ENCODE measurements at places on chromosomes 4 and X.
A peak's percentile ranks its signal among the peaks of the same experiment; 100 is the strongest.

- no peak for DNase-seq
These were observed 191.5 kb downstream of the SNCA start for GRCh38 chr4:89645482-89645881.

GRCh38 chrX:44216171-44216570, 127.3 kb downstream of the EFHC2 start:
- DNase-seq = no peak

DNA sequence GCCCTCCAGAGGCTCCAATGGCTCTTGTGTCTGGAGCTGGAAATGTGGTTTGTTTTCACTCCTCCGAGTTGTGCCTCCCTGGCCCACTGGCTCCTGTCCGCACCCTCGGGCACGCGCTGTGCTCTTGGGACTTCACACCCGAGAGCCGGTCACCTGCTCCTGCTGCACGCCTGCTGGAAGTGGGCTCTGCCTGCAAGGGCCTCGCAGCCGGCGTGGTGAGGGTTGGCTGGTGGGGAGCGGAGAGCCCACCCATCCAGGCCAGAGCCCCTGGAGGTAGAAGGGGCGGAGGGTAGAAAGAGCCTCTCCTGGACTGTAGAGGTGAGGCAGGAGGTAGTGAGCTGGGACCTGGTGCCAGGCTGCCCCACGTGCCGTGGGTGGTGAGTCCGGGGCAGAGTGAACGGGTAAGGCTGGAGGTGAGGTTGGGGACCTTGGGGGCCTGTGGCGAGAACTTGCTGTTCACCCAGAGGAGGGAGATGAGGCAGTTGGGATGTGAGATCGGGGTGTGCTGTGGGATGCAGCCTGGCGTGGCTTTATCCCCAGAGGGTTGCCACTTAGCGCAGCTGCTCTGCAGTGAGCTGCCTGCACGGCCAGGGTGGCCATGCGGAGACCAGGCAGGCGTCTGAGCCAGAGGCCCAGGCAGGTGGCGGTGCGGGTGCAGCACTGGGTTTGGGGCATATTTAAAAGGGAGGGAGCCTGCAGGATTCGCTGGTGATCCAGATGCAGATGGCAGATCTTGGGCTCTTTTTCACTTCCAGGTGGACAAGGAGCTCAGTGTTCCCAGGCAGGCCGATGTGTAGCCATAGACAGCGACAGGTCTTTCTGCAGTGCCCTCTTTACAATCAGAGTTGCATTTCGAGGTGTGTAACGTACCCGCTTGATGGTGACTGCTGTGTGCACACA, 48.8 kb downstream of the PCGF3 start:
- DNase-seq = no peak

DNA sequence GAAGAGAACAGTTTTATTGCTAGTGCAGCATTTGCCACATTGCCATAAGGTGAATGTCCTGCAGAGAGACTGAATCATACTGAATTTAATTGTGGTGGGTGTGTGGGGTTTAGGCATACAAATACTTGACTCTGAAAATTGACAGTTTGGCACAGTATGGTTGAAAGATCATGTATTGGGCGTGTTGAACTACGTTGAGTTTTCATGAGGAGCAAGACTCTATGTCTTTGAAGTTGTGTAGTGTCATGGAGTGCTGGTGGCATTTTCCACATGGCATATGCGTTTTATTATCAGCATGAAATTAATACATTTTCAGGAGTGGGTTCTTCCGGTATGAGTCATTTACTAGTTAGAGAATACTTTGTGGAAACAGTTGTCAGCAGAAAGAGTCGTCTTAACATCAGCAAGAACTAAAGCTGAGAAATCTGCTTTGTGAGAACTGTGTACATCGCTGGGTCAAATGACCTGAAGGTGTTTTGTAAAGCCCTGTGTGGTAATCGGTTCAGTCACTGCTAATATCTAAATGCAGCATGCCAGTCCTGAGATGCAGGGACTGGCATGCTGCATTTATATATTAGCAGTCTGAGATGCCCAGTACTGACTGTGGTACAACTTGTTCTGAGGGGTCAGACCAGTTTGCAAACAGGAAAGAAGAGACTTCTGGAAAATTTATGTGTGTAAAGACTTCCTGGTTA, 50.3 kb downstream of the ARHGAP10 start:
- DNase-seq = no peak

GRCh38 chrX:49277535-49277830, 7.9 kb downstream of the PPP1R3F start:
- no peak for DNase-seq

GRCh38 chr4:154858166-154858565, 77.1 kb downstream of the RBM46 start:
- no peak for DNase-seq

DNA sequence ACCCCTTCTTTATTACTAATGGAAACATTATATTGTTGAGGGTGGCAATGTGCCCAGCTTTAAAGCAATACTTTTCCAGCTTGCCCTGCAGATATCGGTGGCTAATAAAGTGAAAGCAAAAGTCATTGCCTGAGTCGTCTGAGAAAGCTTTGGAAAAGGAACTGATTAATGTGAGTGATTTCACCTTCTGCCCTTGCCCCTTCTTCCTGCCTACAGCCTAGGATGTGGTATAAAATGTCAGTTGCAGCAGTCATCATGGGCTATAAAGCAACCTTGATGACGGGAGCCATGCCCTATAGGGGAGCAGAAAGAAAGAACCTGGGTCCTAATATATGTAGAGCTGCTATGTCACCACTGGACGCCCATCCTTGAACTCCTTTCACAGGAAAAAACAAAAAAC, 132.4 kb upstream of the USP9X start:
- peak; percentile 39 for DNase-seq

DNA sequence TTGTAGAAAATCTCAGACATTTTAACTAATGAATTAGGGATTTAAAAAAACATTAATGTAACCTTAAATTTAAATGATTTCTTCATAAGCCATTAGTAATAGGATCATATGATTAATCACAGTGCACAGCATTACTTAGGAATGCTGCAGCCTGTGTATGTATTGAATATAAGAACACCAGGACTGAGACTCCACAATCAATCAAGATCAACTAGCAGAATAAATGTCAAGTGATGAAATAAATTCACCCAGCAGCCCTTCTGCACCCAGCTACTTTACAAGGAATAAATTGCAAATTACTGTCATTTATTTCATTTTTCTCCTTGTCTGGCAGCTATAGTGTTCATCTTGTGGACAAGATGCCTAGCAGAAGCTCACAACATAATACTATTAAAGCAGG, 46.5 kb downstream of the NEIL3 start:
- no peak for DNase-seq

- DNase-seq = no peak
These were observed 181.7 kb upstream of the NPY2R start for GRCh38 chr4:155026715-155027114.

GRCh38 chr4:159370286-159370685, 267.4 kb downstream of the RAPGEF2 start:
- no peak for DNase-seq

DNA sequence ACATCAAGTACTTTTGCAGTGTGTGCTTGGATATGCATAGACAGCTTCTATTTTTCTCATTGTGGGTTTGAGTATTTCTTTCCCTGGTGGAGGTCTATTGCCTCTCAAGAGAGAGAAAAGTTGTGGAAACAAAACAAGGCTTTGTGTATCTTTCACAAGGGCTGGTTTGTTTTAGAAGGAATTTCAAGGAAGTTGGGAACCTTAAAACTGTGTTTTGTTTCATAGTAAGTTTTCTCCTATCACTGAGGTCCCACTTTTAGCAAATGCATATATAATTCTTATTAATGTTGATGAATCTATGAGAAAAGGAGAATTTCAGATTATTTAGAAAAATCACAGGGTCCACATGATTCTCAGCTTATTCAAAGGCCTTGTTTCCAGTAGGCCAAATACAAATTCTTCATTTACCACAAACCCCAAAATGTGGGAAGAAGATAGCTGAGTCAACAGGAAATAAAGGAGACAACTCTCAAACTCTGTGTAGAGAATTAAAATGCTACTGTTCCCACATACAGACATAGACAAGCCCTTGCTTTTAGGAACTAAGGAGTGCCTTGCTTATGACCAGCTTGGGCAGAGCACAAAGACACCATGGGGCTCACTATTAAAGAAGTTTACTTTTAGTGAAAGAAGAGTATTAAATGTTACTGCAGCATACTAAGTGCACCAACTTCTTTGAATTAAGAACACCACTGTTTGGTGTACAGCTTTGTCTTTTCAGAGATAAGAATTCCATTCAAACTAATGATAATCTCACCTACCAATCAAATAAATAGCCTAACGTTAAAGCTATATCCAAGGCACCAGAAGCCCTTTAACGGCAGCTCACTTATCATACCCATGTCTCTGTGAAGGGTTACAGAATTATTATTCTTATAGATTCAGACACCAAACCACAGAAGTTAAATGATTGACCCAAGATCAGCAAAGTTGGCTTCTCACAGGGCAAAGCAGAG, 177.4 kb upstream of the LEF1 start:
- peak; percentile 65 for DNase-seq

DNA sequence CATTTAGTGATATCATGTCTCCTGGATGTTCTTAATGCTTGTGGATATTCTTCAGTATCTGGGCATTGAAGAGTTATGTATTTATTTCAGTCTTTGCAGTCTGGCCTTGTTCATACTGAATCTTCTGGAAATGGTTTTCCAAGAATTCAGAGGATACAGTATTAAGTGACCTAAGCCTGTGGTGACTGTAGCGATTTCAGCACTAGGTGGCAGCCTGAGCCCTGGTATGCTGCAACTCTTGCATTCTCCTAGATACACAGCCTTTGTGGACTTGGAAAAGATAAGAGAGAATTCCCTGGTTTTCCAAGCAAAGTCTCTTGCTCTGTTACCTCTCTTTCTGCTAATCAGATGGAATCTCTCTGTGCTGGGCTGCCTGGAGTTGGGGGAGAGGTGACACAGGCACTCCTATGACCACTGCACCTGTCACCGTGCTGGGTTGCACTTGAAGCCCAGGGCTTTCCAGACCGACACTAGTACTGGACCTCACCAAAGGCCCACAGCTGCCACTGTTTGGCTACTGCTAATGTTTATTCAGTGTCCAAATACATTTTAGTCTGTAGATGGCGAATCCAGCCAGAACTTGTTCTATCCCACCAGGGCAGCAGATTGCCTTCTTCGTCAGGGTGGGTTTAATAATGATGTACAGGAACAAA, 19.3 kb upstream of the SPIN2A start:
- peak; percentile 21 for DNase-seq

DNA sequence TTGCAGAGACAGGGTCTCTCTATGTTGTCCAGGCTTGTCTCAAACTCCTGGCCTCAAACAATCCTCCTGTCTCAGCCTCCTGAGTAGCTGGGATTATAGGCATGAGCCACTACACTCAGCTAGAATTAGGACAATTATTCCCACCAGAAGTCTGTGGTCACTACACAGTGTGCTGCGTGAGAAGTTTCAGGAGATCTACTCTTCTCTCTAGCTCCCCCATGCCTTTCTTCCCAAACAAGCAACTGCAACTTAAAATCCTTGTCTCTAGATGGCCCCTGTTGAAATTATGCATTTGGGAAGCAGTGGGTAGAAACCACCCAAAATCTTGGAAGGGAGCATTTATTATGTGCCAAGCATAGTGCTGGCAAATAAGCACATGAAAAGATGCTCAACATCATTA, 21.1 kb upstream of the MAP7D3 start:
- DNase-seq = no peak

- no peak for DNase-seq
These were observed 671 bp downstream of the SLC7A11 start for GRCh38 chr4:138241281-138242075.

- DNase-seq = no peak
These were observed 163.2 kb upstream of the SPANXC start for GRCh38 chrX:141405486-141405852.

Measured in Jurkat, Clone E6-1 (cell line).